ENCODE measurements at places on chromosomes 5 and 9.

GRCh38 chr5:55172051-55172899 is 702 bp downstream of the CDC20B start:
- DNase-seq, result peak; percentile 77

DNA sequence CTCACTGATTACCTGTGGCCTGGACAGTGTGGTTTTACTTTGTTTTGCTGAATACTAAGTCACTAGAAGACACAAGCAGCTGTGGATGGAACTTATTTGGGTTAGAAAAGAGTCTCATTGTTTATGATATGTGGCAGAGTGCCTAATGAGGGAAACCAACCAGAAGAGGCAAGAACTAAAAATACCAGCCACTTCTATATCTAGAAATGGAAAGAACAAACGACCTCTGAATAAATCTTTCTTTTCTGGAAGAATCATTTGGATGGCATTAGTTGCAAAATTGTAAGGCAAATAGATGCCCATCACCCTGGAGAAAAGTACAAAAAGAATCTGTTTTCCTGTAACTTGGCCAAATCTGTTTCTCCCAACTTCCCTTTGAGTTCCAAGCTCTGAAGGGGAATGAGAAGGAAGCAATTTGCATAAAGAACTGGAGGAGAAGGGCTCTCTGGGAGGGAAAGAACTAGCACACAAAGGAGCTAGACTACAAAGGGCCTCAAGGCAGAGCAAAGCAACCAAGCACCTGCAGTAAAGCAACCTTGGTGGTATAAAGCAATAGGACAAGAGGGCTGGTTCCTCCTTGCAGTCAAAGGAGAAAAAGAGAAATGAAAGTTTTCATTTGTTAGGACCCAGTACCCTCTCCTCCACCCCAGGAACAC is 455.4 kb downstream of the CAAP1 start:
- DNase-seq, result no peak

DNA sequence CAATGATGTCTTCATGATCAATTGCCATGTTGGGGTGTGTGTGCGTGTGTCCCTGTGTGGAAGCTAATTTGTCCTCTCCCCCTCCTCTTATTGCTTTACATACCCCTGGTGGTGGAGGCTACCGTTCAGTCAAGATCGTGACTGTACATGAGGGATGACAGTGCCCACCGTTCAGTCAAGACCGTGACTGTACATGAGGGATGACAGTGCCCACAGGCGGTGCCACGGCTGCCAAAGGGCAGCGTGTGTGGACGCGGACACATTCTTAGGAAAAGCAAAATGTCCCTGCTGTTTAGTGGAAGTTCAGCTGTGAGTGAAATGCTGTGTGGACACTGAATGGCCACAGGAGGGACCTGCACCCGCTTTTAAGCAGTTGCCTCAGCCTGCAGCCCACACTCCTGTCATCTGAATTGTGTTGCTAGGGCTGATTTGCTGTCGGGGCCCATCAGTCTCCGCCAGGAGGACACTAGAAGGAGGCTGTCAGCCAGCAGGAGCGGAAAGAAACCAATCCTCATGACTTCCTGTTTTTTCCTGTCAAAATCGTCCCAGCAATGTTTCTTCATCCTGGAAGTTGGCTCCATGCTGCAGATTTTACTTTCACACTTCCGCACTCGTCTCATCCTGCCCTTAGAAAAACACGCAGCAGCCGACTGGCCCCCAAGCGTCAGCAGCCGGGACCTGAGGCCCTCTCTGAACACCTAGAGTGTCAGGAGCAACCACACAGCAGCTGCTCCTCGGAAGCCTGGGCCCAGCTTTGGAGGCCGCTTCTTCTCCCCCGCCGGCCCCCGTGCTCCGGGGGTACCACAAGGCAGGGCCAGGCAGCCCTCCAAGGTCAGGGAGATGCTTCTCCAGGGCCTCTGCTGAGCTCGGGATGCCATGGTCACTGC is 9.1 kb downstream of the OR2V1 start:
- no peak for DNase-seq

GRCh38 chr9:96031366-96031824 is 155.9 kb downstream of the ERCC6L2 start:
- no peak for DNase-seq

- DNase-seq, result no peak
Measured at GRCh38 chr9:12764150-12764549, 10.7 kb upstream of the LURAP1L start.

DNA sequence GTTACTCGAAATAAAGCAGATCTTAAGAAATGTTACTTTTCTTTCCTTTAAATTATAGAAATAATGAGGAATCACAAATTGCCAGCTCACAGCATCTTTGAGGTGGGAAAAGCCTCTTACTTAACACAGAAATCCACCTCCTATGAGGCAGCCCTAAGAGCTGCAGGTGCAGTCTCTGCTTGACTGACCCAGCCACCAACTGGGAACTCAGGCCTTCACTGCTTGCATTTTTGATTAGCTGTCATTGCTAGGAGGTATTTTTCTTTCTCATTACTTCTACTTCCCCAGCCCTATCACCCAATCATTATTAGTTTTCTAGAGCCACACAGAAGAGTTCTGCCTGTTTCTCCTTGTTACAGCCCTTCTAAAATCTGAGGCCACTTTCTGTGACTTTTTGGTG is 416.5 kb upstream of the KLF4 start:
- no peak for DNase-seq
